Brain pericyte (primary cell): ENCODE measurements at places on chromosomes 1 and 21.

DNA sequence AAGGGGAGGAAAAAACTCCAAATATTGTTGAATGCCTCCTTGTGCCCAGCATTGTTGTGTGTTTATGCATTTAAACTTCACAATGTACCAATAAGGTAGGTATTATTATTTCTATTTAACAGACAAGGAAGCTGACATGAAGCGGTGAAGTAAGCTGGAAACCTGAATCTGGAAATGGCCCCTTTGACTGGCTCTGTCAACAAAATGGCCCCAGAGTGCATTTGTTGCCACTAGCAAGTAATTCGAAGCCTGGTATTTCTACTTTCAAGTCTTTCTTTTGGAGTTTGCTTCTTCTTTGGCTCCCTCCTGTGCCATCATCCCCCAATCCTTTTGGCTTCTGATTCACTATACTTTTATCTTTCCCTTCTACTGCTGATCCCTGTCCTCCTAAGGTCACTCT is 23.1 kb downstream of the CRYZL1 start:
- no peak for DNase-seq

DNA sequence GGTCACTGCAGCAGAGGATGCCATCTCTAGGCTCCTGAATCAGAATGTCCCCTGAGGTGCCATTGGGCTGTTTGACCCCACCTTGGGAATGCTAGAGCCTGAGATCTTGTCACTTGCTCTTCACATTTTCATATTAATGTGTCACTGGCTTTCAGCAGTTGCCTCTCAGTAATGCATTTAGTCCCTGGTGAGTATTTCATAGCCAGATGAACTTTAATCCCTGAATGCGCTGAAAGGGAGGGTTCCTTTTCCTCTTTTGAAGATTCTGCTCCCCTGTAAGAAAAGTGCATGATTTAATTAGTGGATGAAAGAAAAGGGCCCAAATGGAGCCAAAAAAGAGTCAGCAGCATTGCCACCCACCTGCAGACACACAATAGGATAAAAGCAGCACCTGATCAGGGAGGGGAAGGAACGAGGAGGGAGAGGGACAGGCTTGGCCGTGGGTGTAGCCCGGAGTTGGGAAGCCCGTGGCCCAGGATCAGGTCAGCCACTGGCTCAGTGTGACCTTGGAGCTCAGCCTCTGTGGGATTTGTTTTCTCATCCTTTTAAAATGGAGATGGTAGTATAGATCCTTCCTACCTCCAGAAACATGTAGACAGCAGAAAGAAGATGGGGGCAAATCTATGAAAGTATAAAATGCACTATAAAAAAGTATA is 31.1 kb downstream of the ROR1 start:
- no peak for DNase-seq

GRCh38 chr21:44337941-44338895 is 972 bp downstream of the CFAP410 start:
- no peak for DNase-seq

- DNase-seq, result no peak
Observed at GRCh38 chr1:65279070-65279779, 30.1 kb upstream of the DNAJC6 start.

GRCh38 chr1:111729271-111729921 is 9.8 kb downstream of the INKA2 start:
- no peak for DNase-seq

GRCh38 chr1:9465640-9466039 is 73.6 kb upstream of the SLC25A33 start:
- no peak for DNase-seq

GRCh38 chr1:45394342-45394741 is 54.1 kb upstream of the MUTYH start:
- DNase-seq, result no peak

DNA sequence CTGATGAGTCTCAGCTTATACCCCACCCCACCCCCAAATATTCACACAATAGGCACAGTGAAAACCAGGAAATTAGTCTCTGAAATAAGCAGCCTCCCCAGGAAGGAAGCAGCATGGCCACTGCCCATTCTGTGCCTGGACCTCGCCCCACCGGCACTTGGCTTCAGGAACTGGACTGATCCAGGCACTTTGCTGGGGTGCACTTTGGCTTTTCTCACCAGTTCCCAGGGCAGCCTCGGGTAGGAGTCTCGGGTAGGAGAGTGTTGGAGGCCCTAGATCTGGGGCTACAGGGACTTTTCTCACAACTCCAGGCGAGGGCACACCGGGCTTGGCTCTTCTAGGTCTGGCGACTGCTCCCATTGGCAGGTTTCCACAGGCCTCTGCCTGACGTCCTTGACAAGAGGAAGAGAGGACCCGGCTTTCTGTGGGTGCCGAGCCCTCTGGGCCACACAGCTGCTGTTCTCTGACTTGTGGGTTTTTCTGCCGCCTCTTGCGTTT is 18.7 kb downstream of the ADARB1 start:
- DNase-seq, result no peak

GRCh38 chr1:116895073-116895472 is 14.6 kb upstream of the PTGFRN start:
- DNase-seq, result no peak

DNA sequence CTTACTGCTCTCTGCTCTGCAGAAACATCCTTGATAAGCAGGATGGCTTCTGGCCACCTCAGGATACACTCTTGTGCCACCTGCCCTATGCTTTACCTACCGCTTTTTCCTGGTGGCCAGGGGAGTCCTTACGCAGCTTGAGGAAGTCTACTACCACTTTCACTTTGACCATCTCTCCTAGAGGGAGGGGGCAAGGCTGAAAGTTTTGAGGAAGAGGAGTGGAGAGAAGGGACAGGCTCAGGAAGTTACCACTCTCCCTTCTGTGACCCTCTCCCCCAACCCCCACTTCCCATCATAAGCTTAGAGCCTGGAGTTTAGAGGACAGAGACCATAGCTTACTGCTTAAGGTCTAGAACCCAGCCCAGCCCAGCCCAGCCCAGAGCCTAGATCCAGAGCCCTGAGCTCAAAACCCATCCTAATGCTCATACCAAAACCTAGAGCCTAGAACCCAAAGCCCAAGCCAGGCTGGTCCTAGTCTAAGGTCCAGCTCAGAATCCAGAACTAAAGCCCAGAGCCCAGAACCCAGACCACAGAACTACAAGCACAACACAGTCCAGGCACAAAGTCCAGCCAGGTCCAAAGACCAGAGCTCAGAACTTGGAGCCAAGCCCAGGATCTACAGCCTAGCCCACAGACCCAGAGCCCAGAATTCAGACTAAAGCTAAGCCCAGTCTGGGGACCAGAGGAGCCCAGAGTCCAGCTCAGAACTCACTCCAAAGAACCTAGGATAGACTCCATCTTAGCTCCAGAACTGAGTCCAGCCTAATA is 18.0 kb upstream of the MFSD2A start:
- no peak for DNase-seq

GRCh38 chr1:72060466-72061245 is 221.7 kb downstream of the NEGR1 start:
- no peak for DNase-seq

- peak; percentile 39 for DNase-seq
Observed at GRCh38 chr1:66725885-66726665, 26.2 kb upstream of the DYNLT5 start.

- no peak for DNase-seq
Observed at GRCh38 chr1:166695115-166695514, 144.2 kb upstream of the POGK start.

GRCh38 chr1:236370420-236370819 is 23.7 kb upstream of the EDARADD start:
- no peak for DNase-seq

DNA sequence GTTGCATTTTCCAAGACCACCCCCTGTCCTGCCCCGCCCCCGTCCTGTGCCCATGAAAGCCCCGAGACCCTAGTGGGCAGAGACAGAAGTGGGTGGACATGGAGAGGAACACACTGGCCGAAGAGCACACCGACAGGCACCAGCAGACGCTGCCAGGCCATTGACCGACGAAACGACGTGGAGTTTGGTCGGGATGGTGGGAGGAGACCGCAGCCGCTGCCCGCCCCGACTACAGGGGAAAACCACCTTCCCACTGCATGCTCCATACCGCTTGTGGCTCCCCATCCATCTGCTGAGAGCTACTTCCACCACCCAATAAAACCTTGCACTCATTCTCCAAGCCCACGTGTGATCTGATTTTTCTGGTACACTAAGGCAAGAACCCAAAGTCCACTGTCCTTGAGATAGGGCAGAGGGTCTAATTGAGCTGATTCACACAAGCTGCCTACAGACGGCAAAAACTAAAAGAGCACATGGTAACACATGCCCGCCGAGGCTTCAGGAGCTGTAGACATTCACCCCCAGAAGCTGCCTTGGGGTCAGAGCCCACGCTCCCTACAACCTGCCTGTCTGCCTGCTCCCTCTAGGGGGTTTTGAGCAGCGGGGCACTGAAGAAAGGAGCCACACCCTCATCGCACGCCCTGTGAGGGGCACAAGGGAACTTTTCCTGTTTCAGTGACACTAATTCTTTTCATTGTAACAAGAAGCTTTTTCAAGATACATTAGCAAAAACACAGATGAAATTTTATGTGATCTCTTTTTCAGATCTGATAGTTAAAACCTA is 81.2 kb upstream of the RAB3GAP2 start:
- no peak for DNase-seq

- DNase-seq, result no peak
Observed at GRCh38 chr1:101410048-101410878, 173.4 kb downstream of the S1PR1 start.
